CD8-positive, alpha-beta memory T cell (primary cell): ENCODE measurements at places on chromosomes 7 and 10.
A peak's percentile ranks its signal among the peaks of the same experiment; 100 is the strongest.

DNA sequence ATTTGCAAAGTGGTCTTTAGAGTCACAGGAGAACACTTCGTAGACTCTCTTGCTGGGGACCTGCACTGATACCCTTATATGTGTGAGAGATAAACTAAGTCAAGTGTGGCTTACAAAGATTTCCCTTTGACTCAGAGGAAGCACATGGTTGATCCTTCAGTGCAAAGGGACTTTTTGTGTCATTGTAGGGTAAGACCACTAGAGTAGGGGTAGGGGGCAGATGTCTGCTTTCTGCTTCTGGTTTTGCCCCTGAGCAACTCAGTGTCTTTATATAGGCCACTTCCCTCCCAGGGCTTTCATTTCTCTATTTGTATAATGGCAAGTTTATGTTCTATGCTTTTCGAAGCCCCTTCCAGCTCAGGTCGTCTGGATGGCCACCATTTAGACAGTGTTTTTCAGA, 281.7 kb downstream of the SORCS3 start:
- DNase-seq, result no peak

DNA sequence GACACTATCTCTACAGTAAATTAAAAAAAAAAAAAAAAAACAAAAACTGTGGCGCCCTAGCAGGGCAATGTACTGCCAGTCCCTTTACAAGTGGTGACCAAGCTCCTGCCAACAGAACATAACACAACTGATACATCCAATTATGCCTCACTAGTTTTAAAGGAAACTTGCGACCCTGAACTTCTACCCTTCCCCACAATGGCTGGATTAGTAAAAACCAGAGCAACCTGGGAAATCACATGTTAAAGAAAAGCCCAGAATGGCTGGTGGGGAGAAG, 16.5 kb downstream of the ATE1 start:
- DNase-seq, result no peak

DNA sequence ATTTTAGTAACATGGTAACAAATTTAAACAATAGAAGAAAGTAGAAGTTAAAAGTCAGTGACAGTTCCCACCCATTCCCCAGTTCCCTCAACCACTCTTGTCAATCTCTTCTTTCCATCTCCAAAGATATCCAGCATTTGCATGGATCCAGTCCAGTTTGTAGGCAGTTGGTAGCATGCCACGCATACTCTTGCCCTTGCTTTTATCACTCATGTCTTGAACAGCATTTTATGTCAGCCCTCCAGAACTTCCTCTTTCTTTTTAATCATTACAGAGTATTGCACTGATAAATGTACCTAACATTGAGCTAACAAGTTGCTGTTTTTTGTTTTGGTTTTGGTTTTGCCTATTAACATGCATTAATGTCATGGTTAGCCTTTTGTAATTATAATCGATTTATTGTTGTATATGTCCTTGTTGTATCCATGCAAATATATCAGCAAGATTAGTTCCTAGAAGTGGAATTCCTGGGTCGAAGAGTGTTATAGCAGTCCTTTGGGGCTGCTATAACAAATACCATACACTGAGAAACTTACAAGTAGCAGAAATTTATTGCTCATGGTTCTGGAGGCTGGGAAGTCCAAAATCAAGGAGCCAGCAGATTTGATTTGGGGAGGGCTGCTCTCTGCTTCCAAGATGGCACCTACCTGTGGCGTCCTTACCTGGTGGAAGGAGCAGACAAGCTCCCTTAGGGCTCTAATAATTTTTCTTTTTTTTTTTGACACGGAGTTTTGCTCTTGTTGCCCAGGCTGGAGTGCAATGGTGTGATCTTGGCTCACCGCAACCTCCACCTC, 25.7 kb downstream of the CHST3 start:
- DNase-seq, result no peak

DNA sequence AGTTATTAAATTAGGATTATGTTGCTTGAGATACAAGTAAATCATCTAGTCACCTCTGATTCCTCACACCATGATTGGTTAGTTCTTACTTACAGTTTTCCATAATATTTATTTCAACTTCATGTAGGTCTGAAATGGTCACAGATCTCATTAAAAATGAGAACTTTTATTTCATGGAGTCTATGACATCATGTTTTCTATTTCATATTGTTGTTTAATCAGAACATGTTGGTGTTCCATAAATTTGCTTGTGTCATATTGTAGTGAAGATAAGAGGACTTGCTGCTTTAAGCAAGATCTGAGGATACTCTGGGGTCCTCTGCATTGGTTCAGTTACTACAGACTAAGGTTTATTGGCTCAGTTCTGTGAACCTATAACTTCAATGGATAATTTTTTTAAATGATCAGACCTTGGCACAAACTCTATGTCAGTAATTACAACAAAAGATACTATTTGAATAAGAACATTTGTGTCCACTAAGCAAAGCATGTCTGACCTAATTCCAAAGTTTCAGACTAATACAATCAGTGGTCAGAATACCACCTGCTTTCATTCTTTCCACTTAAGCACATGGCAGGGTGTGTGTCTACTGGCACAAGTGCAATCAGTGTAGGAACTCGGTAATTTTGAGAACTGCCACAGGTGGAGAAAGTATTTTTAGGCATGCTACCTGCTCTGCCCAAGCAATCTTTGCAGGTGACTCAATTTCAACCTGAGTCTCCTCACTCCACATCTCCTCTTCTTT, 68.5 kb downstream of the CCDC71L start:
- no peak for DNase-seq

GRCh38 chr10:12975906-12976305, 25.6 kb downstream of the CCDC3 start:
- DNase-seq, result no peak

- DNase-seq, result no peak
Measured at GRCh38 chr7:4689151-4689550, 7.1 kb downstream of the FOXK1 start.

DNA sequence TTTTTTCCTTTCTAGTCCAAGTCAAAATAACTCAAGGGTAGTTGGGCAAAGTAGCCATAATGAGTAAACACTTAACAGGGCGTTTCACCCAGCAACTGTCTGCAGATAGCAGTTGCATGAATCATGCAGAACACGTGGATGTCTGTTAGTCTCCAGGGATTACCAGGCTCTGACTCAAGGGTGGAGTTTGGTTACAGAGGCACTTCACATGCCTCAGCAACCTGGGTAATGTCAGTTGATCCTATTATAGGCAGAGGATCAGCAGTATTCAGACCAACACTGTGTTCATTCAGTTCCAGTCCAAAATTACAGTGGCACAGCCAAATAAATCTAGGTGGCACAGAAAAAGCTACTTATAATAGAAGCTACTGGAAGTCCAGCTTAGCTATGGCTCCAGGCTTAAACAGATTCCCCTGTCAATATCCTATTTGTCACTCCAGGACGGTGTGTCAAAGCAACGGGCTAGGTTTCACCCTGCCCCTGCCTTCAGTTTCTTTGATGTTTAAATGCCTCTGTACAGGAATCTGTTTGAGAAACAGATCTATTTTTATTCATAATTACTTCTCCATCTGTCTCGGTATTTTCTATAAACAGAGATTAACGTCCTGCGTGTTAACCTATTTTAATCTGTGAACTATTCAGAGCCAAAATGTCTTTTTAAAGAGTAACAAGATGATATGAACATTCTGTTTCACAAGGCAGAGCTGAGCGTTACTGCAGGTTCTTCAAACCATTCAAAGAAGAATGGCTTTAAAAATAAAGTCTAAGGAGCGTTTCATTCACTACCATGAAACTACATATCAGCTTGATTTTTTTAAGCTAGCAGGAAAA, 162.6 kb upstream of the AKR1E2 start:
- no peak for DNase-seq

- DNase-seq, result no peak
Measured at GRCh38 chr7:154864523-154864891, 138.4 kb downstream of the PAXIP1 start.

- no peak for DNase-seq
Measured at GRCh38 chr10:86178401-86179152, 188.0 kb downstream of the GRID1 start.

DNA sequence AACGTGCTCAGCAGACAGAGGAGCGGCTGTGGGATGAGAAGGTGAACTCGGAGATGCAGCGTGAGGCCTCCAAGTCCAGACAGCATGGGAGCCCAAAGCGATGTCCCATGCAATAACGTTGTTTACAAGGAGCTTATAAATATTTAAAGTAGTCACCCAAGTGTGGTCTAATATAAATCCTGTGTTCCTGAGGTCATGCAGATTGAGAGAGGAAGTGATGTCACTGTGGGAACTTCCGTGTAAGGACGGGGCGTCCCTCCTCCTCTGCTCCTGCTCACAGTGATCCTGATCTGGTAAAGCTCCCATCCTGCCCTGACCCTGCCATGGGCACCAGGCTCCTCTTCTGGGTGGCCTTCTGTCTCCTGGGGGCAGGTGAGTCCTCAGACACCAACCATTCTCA, 94.7 kb upstream of the PRSS58 start:
- no peak for DNase-seq

DNA sequence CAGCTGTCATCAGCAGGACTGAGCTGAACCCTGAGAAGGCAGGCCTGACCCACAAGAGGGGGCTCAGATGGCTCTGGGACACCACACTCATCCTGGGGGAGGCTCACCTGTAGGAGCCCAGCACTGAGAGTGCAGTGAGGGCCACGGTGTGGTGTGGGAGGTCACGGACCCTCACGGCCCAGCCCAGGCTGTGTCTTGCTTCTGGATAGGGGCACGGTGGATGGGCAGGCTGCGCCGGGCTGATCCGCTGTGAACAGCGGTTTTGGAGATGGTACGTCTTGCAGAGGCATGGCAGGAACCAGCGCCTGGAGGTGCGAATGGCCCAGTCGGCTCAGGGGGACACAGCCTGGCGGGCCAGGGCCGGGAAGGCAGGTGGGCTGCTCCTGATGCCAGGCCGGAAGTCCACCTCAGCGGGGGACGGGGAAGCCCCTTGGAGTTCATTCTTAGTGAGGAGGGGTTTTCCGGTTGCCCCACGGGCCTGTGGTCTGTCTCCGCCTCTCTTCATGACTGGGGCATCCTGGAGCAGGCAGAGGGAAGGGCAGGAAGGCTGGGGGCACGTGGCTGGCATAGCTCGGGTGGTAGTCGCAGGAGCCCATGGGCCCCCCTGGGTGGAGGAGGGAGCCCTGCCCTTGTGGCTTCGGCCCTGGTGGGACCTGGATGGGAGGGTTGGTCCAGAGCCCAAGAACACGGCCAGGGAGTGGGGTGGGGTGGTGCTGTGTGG, 112.5 kb downstream of the UNCX start:
- no peak for DNase-seq

DNA sequence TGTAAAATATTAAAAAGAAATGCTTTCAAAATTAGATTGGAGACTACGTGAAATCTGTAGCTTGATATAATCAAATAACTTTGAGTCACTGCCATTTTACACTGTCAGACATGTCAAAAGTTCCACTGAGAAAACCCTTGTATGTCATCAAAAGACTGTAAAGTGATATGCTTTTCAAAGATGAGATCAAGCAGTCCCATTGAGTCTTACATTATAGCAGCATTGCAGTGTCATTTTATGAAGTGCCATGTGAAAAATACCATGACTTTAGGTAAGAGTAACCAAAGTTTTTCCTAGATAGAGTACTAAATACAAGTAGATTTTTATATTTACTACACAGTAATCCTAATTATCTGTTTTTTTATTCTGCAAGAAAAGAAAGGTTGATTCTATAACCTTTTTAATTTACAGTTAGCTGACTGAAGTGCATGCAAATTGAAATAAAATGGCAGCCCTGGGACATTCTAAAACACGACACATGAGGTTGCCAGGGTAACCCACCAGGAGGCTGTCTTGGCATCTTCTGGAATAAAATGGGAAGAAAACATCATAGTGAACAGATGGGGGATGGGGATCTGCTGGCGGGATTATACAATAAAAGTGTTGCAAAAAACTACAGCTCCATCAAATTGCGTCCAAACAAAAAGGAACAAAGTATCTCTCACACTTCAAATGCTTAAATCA, 91.3 kb upstream of the TMEM106B start:
- no peak for DNase-seq

DNA sequence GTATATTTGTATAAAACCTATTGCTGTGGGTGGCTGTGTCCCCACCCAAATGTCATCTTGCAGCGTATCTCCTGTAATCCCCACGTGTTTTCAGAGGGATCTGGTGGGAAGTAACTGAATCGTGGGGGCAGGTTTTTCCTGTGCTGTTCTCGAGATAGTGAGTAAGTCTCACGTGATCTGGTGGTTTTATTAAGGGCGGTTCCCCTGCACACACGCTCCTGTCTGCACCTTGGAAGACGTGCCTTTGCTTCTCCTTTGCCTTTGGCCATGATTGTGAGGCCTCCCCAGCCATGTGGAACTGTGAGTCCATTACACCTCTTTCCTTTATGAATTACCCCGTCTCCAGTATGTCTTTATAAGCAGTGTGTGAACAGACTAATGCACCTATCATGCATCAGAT, 97.6 kb downstream of the DYNC2I1 start:
- no peak for DNase-seq

GRCh38 chr7:157565201-157565626, 228.4 kb downstream of the DNAJB6 start:
- DNase-seq, result no peak

- no peak for DNase-seq
Measured at GRCh38 chr7:29202651-29203069, 8.1 kb downstream of the CHN2 start.

- DNase-seq, result no peak
Measured at GRCh38 chr7:7292608-7293007, 110.3 kb downstream of the C1GALT1 start.

DNA sequence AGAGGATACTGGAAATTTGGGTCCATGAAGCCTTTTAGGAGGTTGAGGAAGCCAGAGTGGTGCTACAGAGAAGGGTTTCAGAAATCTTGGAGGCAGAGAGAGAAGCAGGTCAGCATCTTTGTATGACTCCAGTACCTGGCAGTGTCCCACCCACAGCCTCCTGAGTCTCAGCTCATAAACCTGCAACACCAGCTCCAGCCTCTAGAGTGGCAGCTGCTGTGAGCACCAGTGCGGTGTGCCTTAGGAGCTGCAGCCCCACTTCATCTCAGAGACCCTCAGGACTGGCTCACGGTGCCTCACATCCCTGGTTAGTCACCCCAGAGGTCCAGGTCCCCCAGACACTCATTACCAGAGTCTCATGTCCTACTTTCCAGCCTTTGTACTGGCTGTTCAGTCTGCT, 84.8 kb upstream of the PRKAR2B start:
- DNase-seq, result no peak

- DNase-seq, result no peak
Measured at GRCh38 chr10:125989791-125990190, 93.4 kb downstream of the FANK1 start.

DNA sequence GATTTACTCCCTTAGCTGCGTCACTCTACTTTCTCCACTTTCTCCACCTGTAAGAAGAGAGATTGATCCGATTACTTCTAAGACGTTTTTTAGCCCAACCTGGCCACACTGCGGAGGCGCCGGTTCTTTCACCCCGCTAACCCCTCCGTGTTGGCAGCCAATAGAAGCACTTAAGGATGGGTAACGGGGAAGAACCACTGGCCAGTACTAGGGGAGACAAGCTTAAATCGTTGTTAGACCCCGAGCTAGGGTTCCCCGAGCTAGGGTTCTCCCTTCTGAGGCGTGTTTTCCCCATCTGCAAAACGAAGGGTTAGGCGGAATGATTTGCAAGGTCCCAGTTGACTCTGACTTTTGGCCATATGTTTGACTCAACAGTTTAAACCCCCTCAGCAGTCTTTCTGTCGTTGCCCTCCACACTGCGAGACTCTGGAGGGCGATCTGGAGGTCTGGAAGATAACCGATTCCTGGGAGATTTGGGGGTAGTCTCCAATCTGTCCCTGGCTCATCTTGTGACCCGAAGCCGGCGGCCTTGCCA, 644 bp downstream of the UMAD1 start:
- DNase-seq, result peak; percentile 16
